ENCODE measurements at places on chromosomes 3 and 15. TPM values are rescaled to one million over a fixed set of nuclear protein-coding genes. Genes with fewer than 3 reads are reported as not detected.

DNA sequence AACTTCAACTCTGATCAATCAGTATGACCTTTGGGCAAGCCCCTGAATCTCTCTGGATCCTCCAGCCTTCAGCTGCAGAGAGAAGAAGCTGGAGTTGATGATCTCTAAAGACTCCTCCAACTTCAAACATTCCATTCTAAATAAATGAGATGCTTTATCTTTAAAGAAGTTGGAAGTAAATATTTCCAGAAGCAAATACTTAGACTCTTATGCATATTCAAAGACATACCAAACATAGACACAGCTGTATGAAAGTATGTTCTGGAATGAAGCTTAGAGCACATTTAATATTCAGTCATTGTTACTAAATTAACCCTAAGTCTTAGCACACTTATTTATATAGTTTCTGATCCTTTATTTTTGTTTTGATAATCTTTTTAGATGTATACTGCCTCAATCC lies 77.6 kb upstream of the ACP3 start:
- no peaks in the 10 kb centered on the region for H3K36me3 ChIP-seq
- DNase-seq = no peak
- no peak overlapping the region for H3K4me3 ChIP-seq
- H3K27me3 ChIP-seq = no peaks in the 10 kb centered on the region
- no peak overlapping the region for H3K27ac ChIP-seq
- no peaks in the 10 kb centered on the region for H3K4me1 ChIP-seq

DNA sequence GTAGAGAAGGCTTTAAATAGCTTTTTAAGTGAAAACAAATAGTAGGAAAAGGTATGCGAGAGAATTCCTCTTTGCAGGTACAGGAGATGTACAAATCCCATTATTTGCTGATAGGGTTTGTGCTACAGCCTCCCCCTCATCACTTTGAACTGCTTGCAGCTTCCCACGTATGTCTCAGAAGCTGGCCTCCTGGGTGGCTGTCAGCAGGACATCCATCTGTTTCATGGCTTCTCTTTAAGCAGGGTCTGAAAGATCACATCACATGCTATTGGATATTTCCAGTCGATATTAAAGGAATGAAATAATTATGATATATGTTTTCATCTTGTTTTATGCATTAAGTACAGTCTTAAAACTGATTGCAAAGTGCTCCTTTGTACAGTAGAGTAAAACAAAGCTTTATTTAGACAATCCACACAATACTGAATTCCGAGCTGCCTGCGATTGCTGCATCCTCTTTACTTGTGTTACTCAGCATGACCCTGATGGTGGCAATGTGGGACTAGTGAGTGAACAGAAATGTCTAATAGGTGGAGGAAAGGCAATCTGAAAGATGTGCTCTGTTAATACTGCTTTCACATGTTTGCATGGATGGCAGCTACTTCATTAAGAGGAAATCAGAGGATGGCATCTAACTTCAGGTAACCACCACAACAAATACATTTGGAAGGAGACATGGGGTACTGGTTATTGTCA lies 930.6 kb upstream of the SEMA6D start:
- H3K4me1 ChIP-seq = peaks cover 24% of the 10 kb centered on the region
- H3K27me3 ChIP-seq = no peaks in the 10 kb centered on the region
- H3K27ac ChIP-seq = peak overlapping the region; percentile 77

GRCh38 chr3:141699324-141699723 lies 38.8 kb upstream of the RNF7 start:
- H3K4me3 ChIP-seq = no peak overlapping the region
- H3K4me1 ChIP-seq = no peaks in the 10 kb centered on the region
- no peak for DNase-seq
- no peaks in the 10 kb centered on the region for H3K27me3 ChIP-seq
- H3K36me3 ChIP-seq = peaks cover 7% of the 10 kb centered on the region
- H3K27ac ChIP-seq = no peak overlapping the region

GRCh38 chr3:103077910-103078309 lies 643.1 kb downstream of the ZPLD1 start:
- H3K4me1 ChIP-seq = no peaks in the 10 kb centered on the region
- H3K27ac ChIP-seq = no peak overlapping the region
- no peaks in the 10 kb centered on the region for H3K27me3 ChIP-seq
- no peaks in the 10 kb centered on the region for H3K36me3 ChIP-seq
- no peak overlapping the region for H3K4me3 ChIP-seq

DNA sequence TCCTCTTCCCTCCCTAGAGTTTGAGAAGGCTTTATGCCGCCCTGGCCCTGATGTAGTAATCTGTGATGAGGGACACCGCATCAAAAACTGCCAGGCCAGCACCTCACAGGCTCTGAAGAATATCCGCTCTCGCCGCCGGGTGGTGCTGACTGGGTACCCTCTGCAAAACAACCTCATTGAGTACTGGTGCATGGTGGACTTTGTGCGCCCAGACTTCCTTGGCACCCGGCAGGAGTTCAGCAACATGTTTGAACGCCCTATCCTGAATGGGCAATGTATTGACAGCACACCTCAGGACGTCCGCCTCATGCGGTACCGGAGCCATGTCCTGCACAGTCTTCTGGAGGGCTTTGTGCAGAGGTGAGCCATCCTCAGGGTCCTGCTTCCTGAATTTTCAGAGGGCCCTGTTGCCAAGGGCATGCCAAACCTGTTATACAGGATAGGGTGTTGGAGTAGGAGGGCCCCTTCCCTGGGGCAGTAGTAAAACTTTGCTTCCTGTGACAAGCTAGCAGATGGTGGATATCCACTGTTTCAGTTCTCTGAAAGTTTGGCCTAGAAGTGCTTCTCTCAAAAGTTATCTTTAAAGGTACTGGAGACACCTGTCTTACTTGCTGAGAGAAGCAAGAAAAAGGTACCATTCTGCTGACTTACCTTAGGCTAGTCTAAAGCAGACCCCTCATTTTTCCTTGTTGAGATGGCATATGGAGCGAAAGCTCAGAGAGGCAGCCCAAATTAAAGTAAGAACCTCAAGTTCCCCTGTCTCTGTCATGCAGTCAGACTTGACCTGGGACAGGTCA lies 33.7 kb upstream of the TEX264 start:
- H3K36me3 ChIP-seq = no peaks in the 10 kb centered on the region
- no peaks in the 10 kb centered on the region for H3K27me3 ChIP-seq
- no peak for DNase-seq

Gene MME
- total RNA-seq = 6.6 TPM
